Body of pancreas (tissue), 4 donors: ENCODE measurements at places on chromosomes 3 and 15.

DNA sequence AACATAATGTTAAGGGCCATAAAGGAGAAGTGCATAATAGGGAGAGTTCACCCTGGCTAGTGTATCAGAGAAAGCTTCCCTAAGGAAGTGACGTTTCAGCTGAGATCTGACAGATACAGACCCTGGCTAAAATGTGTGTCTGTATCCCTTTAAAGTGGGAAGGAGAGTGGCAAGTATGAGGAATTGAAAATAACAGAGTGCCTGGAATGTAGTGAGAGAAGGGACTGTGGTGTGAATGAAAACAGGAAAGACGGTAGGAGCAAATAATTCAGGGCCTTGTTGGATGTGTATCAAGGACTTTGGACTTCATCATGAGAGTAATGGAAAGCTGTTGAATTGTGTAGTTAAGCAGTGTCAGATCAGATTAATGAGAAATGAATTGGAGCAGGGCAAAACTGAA is 30.5 kb downstream of the NEO1 start:
- H3K27ac ChIP-seq, result no peak overlapping the region
- no peaks in the 10 kb centered on the region for H3K27me3 ChIP-seq
- H3K4me1 ChIP-seq, result peaks cover 18% of the 10 kb centered on the region
- no peak overlapping the region for H3K4me3 ChIP-seq

DNA sequence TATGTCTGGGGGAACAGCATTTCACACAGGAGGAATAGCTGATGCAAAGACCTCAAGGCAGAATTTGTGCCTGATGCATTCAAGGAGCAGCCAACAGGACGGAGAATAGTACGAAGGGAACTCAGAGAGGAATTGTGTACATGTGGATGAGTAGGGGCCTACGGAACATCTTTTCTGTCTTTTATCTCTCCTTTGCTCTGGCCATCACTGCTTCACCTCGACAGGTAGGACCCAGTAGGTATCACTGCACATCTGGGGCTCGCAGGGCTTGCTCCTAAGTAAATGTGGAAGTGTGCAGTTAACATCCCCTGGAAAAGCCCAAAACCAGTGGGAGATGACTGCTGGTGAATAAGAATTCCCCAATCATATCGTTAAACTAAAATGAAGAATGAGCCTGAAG is 56.4 kb upstream of the POU1F1 start:
- no peaks in the 10 kb centered on the region for H3K36me3 ChIP-seq
- no peak for DNase-seq
- no peak overlapping the region for H3K4me3 ChIP-seq
- H3K4me1 ChIP-seq, result peaks cover 7% of the 10 kb centered on the region
- no peak overlapping the region for H3K27ac ChIP-seq

GRCh38 chr3:88879905-88880304 is 227.5 kb upstream of the EPHA3 start:
- no peak for DNase-seq
- no peaks in the 10 kb centered on the region for H3K36me3 ChIP-seq
- peaks cover 4% of the 10 kb centered on the region for H3K4me1 ChIP-seq
- no peak overlapping the region for H3K4me3 ChIP-seq
- H3K27me3 ChIP-seq, result no peaks in the 10 kb centered on the region

DNA sequence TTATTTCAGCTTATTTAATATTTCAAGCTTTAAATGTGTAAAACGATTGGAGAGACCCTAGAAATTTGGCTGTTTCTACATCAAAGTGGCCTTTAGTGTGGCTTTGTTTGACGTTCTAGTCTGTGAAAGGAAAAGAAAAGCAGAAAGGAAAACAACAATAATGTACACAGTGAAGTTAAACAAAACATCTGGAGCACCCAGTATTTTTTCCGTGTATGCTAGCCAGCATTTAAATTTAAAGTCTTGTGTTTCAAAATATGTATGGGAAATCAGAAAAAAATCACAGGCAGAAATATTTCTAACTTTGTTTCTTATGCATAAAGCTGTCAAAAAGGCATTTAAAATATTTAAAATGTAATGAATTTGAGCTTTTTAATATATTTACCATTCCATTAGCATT is 218.1 kb downstream of the NAALADL2 start:
- H3K4me3 ChIP-seq, result no peak overlapping the region
- no peaks in the 10 kb centered on the region for H3K36me3 ChIP-seq
- no peak for DNase-seq
- no peaks in the 10 kb centered on the region for H3K27me3 ChIP-seq
- H3K27ac ChIP-seq, result no peak overlapping the region

DNA sequence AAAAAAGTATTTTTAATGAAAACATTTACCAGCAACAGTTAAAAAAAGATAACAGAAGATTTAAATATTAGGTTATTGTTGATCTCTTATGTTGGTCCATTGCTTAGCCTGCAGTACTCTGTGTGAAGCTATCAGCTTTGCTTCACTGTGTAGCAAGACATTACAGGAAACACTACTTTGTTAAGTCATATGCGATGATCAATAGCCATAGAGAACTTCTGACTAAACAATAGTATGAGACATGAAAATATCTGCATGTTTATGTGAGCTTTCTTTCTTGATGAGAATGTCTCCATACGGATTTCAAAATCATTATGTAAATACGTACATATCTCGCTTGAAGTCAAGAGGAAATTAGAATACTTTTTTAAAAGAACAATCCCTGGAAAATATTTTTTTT is 27.0 kb upstream of the CAPN3 start:
- H3K4me1 ChIP-seq, result no peaks in the 10 kb centered on the region
- H3K27me3 ChIP-seq, result no peaks in the 10 kb centered on the region
- H3K36me3 ChIP-seq, result no peaks in the 10 kb centered on the region

DNA sequence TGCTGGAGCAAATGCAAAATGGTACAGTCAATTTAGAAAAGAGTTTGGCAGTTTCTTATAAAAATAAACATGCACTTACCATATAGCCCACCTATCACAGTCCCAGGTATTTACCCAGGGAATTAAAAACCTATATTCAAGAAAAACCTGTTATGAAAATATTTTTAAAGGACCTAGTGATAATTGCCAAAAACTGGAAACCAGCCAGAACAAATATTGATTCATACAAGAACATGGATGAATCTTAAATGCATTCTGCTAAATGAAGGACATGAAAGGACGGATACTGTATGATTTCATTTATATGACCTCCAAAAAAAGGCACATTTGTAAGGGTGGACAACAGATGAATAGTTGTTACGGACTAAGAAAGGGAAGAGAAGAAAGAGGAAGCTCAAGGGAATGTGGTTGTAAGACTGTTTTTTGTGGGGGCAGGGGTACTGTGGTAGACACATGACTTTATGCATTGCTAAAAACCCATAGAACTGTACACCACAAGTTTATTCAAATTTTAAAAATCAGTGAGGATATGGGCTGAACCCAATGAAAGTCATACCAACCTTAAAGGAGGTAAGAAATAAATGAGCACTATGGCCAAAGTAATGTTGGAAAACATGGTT is 61.0 kb downstream of the ZBBX start:
- no peaks in the 10 kb centered on the region for H3K36me3 ChIP-seq
- no peak overlapping the region for H3K4me3 ChIP-seq
- no peaks in the 10 kb centered on the region for H3K4me1 ChIP-seq
- DNase-seq, result no peak

- H3K4me1 ChIP-seq, result peaks cover 17% of the 10 kb centered on the region
- no peaks in the 10 kb centered on the region for H3K27me3 ChIP-seq
- DNase-seq, result peak; percentile 15
- no peaks in the 10 kb centered on the region for H3K36me3 ChIP-seq
Measured at GRCh38 chr15:81118361-81118760, 15.7 kb upstream of the CFAP161 start.
